ENCODE measurements at places on chromosomes 1 and 21. TPM values are rescaled to one million over a fixed set of nuclear protein-coding genes. Genes with fewer than 3 reads are reported as not detected.

DNA sequence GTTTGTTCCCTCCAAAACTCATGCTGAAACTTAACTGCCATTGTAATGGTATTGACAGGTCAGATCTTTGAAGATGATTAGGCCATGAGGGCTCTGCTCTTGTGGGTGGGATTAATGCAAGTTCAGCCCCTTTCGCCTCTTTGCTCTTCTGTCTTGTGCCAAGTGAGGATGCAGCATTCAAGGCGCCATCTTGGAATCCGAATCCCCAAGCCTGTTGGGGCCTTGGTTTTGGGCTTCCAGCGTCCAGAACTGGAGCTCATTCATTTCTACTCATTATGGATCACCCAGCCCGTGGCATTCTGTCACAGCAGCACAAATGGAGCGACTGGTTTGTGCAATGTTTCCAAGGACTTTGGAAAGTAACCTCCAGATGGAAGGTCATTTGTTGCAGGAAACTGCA, 5.6 kb downstream of the TTC34 start:
- no peak for DNase-seq

GRCh38 chr1:5053744-5054143, 399.3 kb downstream of the AJAP1 start:
- no peak for DNase-seq

GRCh38 chr1:232306269-232306961, 323.5 kb downstream of the SIPA1L2 start:
- DNase-seq, result no peak

DNA sequence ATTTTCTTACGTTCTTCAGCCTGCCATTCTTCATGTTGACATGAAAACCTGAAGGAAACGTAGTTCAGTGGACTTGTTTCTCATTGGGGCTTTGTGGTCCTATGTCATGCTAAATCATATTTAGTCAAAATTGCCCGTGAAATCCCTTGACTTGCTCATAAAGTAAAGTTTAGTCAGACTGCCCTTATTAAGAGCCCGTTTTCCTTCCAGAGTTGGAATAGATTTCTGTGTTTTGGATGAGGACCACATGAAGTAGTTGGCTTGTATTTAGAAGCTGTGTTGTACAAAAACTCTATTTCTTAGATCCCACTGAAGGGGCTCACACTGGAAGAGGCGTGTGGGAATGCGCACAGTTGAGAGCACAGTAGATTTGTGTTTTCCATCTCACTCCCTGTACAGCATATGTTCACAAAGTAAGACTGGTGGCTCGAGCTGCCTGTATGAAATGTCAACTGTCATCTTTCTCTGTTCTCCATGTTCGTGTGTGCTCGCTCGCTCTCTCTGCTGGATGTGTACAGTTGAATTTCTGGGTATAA, 42.4 kb downstream of the CAMTA1 start:
- no peak for DNase-seq

DNA sequence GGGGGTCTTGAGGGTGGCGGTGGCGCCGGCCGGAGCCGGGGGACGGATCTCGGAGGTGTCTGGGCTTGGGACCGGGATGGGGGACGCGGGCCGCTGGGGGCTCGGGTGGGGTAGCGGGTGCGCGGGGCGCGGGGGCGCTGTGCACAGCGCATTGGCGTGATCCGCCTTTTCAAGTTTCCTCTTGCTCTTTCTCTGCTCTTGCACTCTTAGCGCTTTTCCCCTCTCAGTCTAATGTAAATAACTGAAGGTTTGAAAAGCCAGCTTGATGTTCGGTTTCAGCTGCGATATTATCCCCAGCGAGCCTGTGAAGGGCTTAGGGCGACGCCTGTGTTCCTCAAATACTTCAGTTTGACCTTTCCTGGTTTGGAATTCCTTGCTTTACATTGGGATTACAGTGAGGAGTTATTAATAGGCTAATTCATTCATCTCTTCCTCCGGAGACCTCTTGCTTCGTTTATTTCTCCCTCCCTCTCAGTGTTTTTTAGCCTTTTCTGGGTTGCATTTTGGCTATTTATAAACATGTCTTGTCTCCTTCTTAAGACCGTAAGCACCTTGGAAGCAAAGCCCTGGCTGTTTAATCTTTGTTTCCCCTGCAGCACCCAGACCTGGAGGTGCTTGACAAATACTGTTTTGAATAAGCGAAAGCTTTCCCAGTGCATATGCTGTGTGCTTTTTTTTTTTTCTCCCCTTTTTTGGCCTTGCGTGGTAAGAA, 693 bp downstream of the RAB4A start:
- peak; percentile 40 for DNase-seq

- no peak for DNase-seq
Observed at GRCh38 chr1:72202761-72203160, 79.6 kb downstream of the NEGR1 start.

GRCh38 chr1:216221260-216221700, 202.0 kb downstream of the USH2A start:
- DNase-seq, result peak; percentile 76

DNA sequence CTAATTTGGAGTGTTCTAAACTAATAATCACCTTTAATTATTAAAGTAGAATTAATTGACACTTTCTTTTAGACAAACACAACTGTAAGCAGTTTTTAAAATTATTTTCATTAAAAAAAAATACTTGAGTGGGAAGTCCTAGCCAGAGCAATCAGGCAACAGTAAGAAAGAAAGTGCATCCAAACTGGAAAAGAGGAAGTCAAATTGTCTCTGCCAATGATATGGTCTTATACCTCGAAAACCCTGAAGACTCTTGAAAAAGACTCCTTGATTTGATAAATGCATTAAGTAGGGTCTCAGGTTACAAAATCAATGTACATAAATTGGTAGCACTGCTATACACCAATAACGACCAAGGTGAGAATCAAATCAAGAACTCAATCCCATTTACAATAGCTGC, 83.0 kb upstream of the GADD45A start:
- DNase-seq, result no peak

DNA sequence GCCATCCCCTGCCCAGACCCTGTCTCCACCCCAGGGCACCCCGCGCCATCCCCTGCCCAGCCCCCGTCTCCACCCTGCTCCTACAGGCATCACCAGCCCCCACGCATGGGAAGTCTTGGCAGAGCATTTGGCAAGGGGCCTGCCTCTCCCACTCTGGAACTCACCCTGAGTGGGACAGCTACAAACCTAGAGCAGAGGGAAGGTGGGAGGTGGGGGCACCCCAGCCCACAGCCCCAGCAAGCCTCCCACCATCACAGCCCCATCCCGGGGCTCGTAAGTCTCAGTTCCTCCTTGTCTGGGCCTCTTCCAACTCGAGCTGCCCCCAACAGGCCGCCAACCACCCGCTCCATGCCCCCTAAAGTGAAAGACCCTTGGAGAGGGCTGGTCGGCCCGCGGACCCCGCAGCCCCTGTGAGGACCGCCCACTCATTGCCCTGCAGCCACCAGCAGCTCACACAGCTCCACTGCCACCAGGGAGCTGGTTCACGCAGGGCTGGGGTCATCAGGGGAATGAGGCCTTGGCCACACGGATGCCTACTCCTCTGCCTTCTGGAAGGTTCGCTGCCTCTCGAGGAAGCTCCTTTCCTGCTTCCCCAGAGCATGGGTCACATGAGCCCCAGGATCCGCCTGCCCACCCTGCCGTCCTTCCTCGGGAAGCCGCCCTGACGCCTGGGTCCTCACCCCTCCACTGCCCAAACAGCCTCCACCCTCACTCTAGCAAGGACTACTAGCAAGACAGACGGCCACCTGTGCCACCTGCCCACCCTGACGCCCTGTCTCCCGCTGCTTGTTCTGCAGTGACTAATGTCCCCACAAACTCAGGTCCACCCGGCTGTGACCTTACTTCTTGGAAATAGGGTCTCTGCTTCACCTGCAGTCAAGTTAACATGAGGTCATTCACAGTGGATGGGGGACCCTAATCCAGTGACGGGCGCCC, 14.4 kb downstream of the MEGF6 start:
- DNase-seq, result no peak

GRCh38 chr1:208108646-208109330, 135.4 kb downstream of the PLXNA2 start:
- peak; percentile 89 for DNase-seq

- DNase-seq, result no peak
Observed at GRCh38 chr1:152657677-152658076, 5.5 kb upstream of the LCE2D start.

The GBP5 gene
- total RNA-seq, result not detected

The FNDC5 gene
- 39.4 TPM for total RNA-seq

The MANEAL gene
- total RNA-seq, result 31.3 TPM

The SV2A gene
- total RNA-seq, result 26.9 TPM

The TRIM46 gene
- total RNA-seq, result 0.14 TPM

The CFAP57 gene
- 4.1 TPM for total RNA-seq

Data from G401 (cell line).